ENCODE measurements at places on chromosomes 7 and 10. TPM values are rescaled to one million over a fixed set of nuclear protein-coding genes. Genes with fewer than 3 reads are reported as not detected.

Gene AOAH
- not detected for total RNA-seq

DNA sequence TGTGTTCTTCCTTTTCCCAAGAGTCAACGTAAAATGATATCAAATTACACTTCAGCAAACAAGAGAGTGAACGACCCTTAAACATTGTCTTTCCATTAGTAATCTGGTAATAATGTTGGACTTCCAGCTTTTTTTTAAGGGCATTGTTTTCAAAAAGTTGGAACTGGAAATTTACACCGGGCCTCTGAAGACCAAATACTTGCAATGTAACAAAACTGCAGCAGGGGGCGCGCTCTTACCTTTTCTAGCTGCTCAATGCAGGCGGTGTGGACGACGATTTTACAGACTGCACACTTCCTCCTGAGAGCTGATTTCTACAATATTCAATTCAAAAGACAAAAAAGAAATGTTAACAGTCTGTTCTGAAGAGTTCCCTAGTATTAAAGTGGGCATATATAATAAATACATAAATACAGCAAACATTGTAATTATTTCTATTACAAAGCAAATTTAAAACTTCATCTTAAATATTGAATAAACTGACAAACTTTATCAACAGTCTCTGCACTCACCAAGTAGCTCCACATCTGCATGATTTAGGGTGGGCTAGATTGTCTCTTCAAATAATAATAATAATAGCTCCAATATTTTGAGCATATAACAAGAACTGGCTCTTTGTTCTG, 190.4 kb downstream of the DGKI start:
- DNase-seq = peak; percentile 75
- H3K4me3 ChIP-seq = no peak overlapping the region
- no peaks in the 10 kb centered on the region for H3K36me3 ChIP-seq
- H3K27me3 ChIP-seq = peaks cover 30% of the 10 kb centered on the region
- H3K27ac ChIP-seq = no peak overlapping the region

GRCh38 chr10:51176976-51177695, 102.8 kb downstream of the PRKG1 start:
- H3K27ac ChIP-seq = no peak overlapping the region
- no peak for DNase-seq
- H3K36me3 ChIP-seq = no peaks in the 10 kb centered on the region
- H3K4me1 ChIP-seq = no peaks in the 10 kb centered on the region
- no peak overlapping the region for H3K4me3 ChIP-seq

GRCh38 chr7:45087301-45088145, 1.2 kb downstream of the NACAD start:
- H3K4me1 ChIP-seq = peaks cover 10% of the 10 kb centered on the region
- H3K36me3 ChIP-seq = peaks cover 15% of the 10 kb centered on the region

Measured in Calu3 (cell line).